ENCODE measurements at places on chromosomes 4 and X.

DNA sequence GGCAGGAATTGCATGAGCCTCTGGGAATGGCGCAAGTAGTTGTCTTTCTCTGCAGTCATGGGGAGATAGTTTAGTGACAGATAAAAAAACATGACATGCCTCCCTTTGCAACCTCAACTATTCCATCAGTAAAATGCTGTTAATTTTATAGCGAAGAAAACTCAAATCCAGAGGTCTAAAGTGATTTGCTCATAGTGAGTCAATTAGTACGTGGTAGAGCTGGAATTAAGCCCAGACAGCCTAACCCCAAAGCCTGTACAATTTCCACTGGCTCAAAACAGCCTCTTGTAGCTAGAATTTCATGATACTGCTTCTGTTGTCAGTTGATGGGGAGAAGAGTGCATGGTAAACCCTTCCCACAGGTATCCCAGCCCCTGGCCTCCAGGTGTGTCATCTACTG, 81.3 kb upstream of the TRPC5 start:
- DNase-seq: no peak

DNA sequence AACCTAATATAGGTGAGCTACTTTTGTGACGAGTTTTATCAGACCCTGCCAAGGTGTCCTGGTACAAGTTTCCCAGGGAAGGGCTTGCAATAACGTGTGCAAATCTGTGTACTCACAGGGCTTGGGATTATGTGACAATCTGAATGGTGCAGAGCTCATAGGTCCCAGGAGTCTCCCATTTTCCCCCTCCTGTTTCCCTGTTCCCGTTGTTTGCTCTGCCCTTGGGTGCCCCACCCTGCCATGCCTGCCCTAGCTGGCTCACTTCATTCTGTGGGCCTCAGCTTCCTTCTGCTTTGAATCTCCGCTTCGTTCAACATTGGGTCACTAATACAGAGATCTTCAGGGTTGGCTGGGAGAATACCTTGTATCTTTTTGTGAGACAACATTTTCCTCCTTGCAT, 90.3 kb upstream of the HPF1 start:
- DNase-seq: no peak

DNA sequence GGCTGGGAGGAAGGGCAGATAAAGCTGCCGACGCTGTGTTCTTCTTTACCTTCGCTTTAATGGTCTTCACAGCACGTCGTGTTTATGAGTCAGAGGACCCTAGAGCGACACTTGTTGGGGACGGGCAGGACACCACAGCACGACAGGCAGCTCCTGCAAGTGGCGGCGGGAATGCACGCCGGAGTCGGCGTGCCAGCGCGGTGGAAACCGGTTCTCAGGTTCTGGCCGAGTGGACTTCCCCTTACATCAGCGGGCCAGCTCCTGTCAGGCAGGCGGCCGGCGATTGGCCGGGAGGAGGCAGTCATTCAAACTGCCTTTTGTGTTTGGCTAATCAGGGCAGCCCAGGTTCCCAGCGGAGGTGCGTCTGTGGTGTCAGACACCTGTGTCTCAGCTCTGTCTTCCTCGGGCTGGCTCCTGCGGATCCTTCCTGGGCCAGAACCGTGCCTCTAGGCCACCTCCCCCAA, 150.9 kb downstream of the SHROOM3 start:
- no peak for DNase-seq

DNA sequence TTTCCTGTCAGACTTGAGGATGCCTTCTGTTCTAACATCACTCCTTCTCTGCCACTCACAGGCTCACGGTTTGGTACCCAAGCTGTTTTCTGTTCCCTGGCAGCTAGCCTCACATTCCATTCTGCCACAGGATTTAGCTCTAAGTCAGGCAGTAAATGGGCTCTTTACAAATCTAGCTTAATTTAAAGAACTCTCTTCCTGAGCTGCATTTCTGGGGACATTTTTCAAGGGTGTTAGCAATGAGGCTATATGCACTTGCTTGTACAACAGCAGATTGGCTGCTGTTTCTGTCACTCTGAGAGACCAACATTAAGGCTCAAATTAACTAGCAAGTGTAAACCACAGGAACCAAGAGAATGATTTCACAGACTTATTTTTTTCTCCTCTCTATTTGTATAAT, 337.8 kb upstream of the NOCT start:
- DNase-seq: no peak

- DNase-seq: no peak
Observed at GRCh38 chr4:80419946-80420345, 84.4 kb downstream of the CFAP299 start.

GRCh38 chr4:114025176-114025777, 45.8 kb upstream of the ARSJ start:
- DNase-seq: no peak

GRCh38 chr4:66606215-66606614, 935.9 kb upstream of the EPHA5 start:
- no peak for DNase-seq

- DNase-seq: no peak
Observed at GRCh38 chr4:39053983-39054382, 8.0 kb upstream of the KLHL5 start.

DNA sequence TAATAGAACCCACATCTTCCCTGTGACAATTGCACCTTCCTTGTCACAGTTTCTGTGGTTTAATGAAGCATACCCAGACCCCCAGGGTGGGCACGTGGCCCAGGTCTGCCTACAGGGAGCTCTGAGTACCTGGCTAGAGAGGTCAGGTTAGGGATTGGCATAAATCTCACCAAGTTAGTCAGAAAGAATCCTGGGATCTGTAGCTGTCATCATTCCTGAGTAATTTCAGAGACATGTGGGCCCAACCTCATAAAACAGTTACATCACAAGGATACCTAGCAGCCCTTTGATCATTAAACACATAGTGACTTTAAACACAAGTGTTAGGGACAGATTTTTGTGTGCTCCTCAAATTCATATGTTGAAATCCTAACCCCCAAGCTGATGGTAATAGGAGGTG, 123.0 kb downstream of the KDR start:
- no peak for DNase-seq
